ENCODE measurements at places on chromosomes 5 and 9.

DNA sequence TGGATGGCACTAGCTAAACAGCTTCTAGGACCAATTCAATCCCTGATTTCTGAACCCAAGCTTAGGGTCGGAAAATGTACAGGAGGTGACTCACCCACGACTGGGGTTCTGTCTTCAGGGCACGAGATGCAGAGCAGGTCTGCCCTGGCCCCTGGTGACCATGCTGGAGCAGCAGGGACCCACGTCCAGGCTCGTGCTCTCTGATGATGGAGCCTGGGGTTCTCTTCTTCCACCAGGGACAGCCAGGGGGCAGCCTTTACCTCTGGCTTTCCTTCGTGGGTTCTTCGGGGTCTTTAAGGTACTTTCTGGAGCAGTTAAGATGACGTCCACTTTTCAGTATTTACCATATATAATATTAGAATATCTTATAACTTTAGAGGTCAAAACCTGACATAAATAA is 2.1 kb downstream of the CFAP77 start:
- no peak for DNase-seq

- DNase-seq, result no peak
These were observed 12.0 kb downstream of the UIMC1 start for GRCh38 chr5:176994460-176995121.

DNA sequence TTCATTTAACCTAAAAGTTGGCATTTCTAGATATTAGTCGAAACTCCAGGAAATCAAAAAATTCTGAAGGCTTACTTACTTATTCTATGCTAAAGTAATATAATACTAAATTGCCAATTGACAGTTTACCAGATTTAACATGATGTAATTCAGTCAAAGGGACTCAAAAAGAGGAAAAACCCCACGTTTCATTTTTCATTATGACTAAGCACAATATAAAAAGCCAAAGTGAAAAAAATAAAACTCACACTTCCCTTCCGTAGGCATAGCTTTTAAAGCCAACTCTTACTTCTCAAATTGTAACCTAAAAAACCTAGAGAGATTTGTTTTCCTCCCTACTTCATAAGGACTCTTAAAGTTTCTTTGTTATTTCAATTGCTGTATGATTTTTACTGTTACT is 146.6 kb downstream of the RAPGEF6 start:
- DNase-seq, result no peak

GRCh38 chr9:136079916-136080246 is 15.2 kb downstream of the NACC2 start:
- DNase-seq, result no peak

- no peak for DNase-seq
These were observed 4.2 kb downstream of the SOHLH1 start for GRCh38 chr9:135695036-135695435.

Data from SHP77 treated with DMSO at 0.1 percent for 48 hours (cell line).